ENCODE measurements at places on chromosomes 11 and 22. TPM values are rescaled to one million over a fixed set of nuclear protein-coding genes. Genes with fewer than 3 reads are reported as not detected.

GRCh38 chr11:18000760-18001159 is 12.1 kb downstream of the SERGEF start:
- DNase-seq, result no peak

DNA sequence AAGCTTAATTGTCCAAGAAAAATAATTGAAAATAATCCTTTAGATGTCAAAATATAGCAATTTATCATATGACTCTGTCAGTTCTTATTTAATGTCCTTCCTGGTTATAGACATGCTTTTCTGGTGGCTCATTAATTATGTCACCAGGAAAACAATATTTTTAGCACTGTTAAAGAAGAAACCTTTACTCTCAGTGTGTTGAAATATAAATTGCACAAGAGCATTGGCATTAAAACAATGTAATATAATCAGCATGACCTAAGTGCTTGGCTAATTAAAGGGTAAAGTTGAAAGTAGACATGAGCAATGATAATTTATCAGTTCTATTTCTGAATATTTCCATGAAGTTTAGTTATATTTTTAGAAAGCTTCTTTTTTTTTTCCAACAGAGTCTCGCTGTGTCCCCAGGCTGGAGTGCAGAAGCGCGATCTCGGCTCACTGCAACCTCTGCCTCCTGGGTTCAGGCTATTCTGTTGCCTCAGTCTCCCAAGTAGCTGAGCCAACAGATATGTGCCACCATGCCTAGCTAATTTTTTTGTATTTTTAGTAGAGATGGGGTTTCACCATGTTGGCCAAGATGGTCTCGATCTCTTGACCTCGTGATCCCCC is 232.3 kb downstream of the JRKL start:
- DNase-seq, result no peak

- DNase-seq, result no peak
Measured at GRCh38 chr11:116693102-116693570, 79.7 kb downstream of the BUD13 start.

DNA sequence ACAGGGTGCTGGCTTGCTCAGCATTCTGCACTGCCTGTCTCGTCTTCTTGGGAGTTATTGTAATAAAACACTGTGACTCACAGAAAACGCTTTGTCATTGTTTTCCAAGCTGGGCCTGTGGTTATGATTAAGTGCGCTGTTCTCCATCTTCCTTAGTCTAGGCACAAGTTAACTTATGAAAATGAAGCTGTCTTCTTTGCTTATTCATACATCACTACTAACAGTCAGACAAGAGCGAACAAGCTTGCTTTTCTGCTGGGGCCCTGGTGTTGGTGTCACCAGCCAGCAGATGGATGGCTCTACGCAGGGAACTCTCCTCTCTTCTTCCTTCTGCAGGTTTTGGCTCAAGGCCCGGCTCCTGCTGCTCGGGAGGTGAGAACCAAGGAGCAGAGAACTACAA is 380.1 kb upstream of the SYN3 start:
- no peak for DNase-seq

GRCh38 chr11:762421-763072 is 14.7 kb downstream of the GATD1 start:
- DNase-seq, result no peak

DNA sequence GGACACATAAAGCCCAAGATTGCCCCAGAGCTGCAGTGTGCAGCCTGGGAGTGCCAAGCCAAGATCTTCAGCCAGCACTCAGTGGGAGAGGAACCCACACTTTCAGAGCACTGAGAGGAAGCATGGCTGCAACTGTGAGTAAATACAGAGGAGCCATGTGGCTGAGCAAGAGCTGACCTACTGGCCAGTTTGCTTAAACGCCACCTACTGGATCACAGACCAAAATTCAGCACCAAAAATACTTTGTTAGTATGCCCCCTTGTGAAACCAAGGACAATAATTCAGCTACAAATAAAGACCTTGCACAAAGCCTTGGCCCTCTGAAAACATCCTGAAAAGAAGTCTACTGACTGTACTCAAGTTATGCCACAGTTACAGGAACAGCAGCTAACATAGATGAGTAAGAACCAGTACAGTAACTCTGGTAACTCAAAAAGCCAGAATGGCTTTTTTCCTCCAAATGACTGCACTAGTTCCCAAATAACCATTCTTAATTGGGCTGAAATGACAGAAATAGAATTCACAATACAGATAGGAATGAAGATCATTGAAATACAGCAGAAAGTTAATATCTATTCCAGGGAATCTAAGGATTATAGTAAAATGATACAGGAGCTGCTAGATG is 10.1 kb upstream of the OR4A15 start:
- DNase-seq, result no peak

DNA sequence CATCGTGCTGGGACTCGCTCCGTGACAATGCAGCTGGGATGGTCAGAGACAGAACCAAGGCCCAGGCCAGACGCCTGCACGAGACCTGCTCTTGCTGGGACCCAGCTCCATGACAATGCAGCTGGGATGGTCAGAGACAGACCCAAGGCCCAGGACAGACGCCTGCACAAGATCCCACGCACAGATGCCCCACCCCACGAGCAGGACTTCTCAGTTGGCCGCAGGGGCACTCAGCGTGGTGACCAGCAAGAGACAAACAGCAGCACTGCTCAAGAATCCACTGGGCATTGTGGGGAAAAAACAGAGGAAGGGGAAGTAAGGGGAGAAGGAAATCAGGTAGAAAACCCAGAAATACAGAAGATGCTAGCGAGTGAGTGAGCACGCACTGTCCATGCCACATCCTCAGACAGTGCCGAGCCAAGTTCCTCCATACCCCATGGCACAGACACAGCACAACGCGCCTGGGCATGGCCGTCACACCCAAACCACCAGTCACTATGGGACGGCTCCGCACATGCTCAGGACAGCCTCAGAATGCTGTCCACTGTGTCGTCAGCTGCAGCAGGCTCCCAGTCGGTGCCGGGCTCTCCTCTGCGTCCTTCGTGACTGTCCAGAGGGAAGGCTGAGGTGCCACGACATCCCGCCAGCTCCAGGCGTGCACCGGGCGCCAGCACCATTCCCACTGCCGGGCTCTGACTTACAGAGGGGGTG is 44.5 kb downstream of the BRD1 start:
- no peak for DNase-seq

DGCR6 gene
- 5.1 TPM for polyA plus RNA-seq

BARX2 gene
- polyA plus RNA-seq, result 1.2 TPM

GRCh38 chr22:27317971-27318428 is 483.6 kb downstream of the MN1 start:
- no peak for DNase-seq

DNA sequence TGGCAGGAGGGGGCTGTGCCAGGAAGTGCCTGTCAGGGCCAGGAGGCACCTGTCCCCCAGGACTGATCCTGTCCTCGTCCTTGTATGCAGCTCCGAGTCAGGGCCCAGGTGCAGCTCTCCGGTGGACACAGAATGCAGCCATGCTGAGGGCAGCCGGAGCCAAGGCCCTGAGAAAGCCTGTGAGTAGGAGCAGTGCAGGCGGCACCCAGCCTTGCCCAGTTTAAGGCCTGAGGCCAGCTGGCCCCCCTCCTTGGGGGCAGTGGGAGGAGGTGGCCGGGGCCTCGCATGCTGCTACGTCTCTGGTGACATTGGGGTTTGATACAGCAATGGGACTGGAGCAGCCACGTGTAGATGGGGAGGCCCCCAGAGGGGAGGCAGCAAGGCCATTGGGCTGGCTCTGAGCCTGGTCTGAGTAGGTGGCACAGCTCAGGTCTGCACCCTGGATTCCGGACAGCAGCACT is 34.9 kb downstream of the SBF1 start:
- DNase-seq, result no peak

GRCh38 chr11:126606484-126606883 is 251.0 kb downstream of the ST3GAL4 start:
- no peak for DNase-seq

DNA sequence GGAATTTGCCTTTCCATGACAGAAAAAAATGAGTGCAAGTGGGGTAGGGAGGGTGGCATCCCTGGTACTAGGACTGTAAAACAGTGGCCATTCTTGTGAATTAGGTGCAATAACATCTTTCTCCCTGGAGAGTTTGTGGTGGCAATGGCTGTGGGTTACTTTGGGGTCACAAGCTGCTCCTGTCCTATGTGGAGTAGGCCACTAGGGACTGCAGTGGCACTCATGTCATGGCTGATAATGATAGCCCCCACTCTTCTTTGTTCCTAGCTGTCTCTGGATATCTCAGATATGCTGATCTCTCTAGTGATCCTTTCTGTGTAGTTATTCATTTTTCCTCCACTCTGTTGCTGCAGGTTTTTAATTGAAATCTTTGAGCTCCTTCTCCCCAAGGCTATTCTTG is 270.5 kb upstream of the CHORDC1 start:
- no peak for DNase-seq

LRP4 gene
- polyA plus RNA-seq, result 26.8 TPM

IGSF9B gene
- polyA plus RNA-seq, result 6.4 TPM

Measured in right renal pelvis (tissue), 4 donors.